Trophoblast cell (in vitro differentiated cells and primary cell): ENCODE measurements at places on chromosomes 3 and 15.
A peak's percentile ranks its signal among the peaks of the same experiment; 100 is the strongest.

GRCh38 chr15:77239882-77240608 is 169.1 kb upstream of the TSPAN3 start:
- DNase-seq = no peak

GRCh38 chr15:100158356-100158755 is 183.4 kb downstream of the ADAMTS17 start:
- no peak for DNase-seq

- no peak for DNase-seq
Observed at GRCh38 chr15:77857419-77857818, 220.1 kb downstream of the TBC1D2B start.

DNA sequence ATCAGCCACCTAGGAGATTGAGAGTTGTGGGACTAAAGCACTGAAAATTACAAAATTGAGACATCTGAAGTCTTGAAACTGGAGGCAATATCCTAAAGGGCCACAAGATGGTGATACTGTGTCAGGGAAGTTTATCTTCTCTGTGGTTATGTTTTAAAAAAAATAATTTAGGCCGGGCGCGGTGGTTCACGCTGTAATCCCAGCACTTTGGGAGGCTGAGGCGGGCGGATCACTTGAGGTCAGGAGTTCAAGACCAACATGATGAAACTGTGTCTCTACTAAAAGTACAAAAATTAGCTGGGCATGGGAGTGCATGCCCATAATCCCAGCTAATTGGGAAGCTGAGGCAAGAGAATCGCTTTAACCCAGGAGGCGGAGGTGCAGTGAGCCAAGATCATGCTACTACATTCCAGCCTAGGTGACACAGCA is 17.9 kb upstream of the NIT2 start:
- peak; percentile 13 for DNase-seq

DNA sequence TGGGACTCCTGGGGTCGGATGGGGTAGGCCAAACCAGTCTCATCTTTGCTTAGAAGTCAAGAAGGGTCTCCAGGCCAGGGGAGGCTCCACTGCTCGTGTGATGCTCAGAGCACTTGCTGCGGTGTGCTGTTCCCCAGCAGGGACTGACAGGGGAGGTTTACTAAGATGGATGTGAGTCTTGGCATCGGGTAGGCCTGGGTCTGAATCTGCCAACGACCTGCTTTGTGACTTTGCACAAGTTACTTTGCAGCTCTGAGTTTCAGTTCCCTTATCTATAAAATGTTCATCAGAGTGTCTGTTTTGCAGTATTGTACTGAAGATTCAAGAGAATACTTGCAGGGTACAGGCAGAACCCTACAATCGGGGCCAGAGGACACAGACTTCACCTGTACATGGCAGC is 17.3 kb upstream of the CDCP1 start:
- no peak for DNase-seq

GRCh38 chr3:154953538-154953937 is 126.6 kb upstream of the MME start:
- DNase-seq = no peak

DNA sequence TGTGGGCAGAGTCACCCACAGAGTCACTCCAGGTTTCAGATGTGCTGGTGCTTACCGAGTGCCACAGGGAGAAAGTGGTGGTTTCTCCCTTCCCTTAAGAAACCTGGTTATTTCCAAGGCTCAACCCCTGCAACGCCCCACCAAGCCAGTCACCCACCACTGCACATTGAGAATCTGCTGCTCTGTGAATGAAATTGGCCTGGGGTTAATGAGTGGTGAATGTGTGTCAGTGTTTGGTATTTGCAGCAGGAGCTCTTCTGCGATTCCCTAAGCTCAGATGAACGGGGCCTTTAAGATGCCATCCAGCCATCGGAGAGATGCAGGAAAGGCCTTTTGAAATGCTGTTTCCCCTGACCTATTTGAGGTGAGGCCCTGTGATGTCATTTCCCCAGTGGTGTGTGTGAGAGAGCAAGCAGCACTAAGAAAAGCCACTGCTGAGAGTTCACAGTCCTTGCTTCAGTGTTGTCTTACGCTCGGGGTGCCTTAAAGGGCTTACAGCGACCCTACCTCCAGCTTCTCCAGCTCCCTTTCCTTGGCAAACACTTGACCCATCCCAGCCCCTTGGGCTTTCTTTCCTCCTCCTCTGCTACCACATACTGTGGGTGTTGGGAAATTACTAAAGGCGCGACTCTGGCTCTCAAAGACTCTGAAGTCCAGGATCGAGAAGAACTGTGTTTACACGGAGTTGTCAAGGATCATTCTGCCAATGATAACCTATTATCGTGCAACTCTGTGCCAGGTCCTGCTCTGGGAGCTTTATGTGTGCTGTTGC is 68.9 kb downstream of the SMAD3 start:
- DNase-seq = no peak

DNA sequence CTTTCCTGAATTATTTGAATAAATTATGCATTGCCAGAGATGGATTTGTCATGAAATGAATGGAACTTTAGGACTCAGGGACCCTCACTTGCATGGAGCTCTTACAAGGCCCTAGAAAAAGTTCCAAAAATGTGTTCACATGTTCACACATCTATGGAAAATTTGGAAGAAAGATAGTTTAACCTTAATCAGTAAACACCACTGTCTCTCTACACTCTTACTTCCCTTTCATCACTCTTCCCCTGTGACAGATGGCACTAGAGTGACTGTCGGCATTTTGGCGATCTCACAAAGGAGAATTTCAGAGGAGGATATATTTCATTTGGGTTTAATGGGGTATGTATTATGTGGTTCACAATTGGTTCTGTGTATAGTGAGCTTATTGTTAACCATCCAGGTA is 600.8 kb downstream of the IGSF11 start:
- no peak for DNase-seq

- peak; percentile 88 for DNase-seq
Observed at GRCh38 chr15:64809649-64810496, 15.6 kb downstream of the PIF1 start.

DNA sequence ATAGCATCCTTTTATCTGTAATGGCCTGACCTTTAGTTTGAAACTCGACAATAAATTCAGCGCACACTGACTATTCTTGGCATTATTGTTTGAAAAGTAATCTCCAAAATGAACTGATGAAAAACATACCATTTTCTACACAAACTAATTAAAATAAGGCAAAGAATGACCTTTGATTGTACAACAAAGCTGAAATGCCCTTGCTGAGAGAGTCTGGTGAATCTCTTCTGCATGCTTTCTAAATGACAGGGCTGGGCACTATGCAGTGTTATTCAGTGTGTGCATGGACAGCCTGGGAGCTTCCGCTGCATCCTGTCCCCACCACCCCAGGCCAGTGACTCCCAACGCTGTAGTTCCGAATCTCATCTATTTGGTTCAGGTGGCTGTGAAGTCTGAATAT is 530.8 kb downstream of the FOXP1 start:
- no peak for DNase-seq

- no peak for DNase-seq
Observed at GRCh38 chr15:90501898-90502297, 27.8 kb upstream of the CRTC3 start.
